ENCODE measurements at places on chromosomes 4 and X.
A peak's percentile ranks its signal among the peaks of the same experiment; 100 is the strongest.

DNA sequence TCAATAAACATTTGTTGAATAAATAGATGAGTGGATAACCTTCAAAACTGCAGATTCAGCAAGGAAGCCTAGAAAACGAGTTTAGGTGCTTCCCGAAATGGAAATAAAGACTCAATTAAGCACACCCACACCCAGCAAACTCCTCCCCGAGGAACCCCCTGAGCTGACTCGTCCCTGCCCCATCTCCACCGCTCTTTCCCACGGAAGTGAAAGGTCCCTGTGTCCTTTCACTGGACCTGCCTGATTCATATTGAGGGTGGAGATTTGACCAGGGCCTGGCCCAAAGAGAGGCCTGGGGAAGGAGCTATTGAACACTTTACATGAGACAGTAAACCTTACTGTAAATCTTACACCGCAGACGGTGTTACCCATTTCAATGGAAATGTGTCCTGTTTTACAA is 129.1 kb downstream of the CPZ start:
- DNase-seq: no peak

GRCh38 chr4:84167564-84167963 is 331.5 kb downstream of the NKX6-1 start:
- peak; percentile 55 for DNase-seq

- no peak for DNase-seq
Measured at GRCh38 chr4:159384632-159385031, 281.8 kb downstream of the RAPGEF2 start.

DNA sequence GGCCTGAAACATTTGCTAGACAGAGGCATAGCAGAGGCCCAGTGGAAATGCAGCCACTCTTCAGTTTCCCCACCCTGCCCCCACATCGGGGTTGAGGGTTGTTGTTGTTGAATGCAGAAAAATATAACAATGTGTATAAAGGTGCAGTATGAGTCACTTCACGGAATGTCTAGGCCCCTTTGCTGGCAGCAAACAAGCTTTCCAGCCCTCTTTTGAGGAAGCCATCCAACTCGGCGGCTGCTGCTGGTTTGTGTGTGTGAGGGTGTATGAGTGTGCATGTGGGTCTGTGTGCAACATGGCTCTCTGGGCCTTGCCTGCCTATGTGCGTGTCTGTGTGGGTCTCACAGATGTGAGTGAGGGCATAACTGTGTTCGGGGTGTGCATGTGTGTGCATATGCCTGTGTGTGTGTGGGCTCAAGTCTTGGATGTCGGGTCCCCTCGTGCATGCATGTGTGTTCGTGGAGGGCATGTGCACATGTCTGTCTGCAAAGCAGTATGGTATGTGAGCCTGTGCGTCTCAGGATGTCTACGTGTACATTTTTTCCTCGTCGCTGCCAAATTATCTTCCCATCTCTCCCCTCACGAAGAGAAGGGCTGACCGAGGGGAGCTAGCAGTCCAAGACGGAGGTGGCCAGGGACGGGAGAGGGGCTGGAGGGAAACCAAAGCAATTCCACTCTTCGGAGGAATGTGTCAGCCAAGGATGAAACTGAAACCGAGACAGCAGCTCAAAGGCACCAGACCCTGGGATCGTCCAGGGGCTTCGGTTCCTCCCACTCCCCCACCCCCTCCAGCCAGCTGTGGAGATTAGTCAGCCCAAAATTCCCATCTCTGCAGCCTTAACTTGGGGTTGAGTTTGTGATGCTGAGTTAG is 8.4 kb upstream of the ELF4 start:
- no peak for DNase-seq

- DNase-seq: no peak
Measured at GRCh38 chrX:32392655-32393054, 818.7 kb downstream of the DMD start.

All from iPS-NIHi11 (cell line).